ENCODE measurements at places on chromosomes 4 and X. TPM values are rescaled to one million over a fixed set of nuclear protein-coding genes. Genes with fewer than 3 reads are reported as not detected.

- H3K4me1 ChIP-seq, result no peaks in the 10 kb centered on the region
- H3K27me3 ChIP-seq, result no peaks in the 10 kb centered on the region
- no peaks in the 10 kb centered on the region for H3K36me3 ChIP-seq
- no peak overlapping the region for H3K4me3 ChIP-seq
- DNase-seq, result no peak
Measured at GRCh38 chr4:157048248-157048647, 27.7 kb upstream of the GLRB start.

GRCh38 chrX:149837639-149838038, 43.3 kb upstream of the MAGEA8 start:
- no peak overlapping the region for H3K4me3 ChIP-seq
- H3K27me3 ChIP-seq, result no peaks in the 10 kb centered on the region
- peaks cover 6% of the 10 kb centered on the region for H3K4me1 ChIP-seq
- DNase-seq, result no peak
- peaks cover 2% of the 10 kb centered on the region for H3K36me3 ChIP-seq

DNA sequence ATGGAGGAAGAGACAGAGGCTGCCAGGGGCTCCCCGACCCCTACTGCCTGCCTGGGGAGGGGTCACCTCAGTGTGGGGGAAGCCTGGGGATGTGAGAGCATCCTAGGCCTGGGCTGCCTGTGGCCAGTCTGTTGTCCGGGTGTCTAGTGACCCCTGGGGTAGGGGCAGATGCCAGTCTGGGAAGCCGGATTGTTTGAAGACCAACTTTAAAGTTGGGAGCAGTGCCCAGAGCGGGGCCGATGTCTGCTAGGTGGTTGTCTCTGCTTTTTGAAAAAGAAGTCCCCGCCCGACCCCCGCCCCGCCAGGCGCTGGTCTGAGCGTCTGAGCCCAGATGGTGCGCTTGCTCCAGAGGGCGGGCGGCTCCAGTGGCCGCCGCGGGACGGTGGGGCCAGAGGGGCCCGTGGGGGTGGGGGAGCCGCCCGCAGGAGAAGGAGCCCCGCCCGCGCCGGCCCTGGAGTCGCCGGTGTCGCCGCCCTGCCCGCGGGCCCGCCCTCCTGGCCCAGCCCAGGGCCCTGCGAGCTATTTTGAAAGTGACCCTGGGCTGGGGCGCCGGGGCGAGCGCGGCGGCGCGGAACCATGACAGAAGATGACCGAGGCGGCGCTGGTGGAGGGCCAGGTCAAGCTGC, at the start of gene DOK7:
TSS of gene DOK7 (plus strand) at position 517 of the 626 bp plus-strand sequence. CDS start at position 587, 70 bp downstream.
- H3K4me1 ChIP-seq, result no peaks in the 10 kb centered on the region
- peaks cover 16% of the 10 kb centered on the region for H3K27me3 ChIP-seq
- DNase-seq, result no peak
- H3K4me3 ChIP-seq, result no peak within 1 kb of the TSS
- H3K27ac ChIP-seq, result no peak within 1 kb of the TSS
- H3K36me3 ChIP-seq, result no peaks in the 10 kb centered on the region

DNA sequence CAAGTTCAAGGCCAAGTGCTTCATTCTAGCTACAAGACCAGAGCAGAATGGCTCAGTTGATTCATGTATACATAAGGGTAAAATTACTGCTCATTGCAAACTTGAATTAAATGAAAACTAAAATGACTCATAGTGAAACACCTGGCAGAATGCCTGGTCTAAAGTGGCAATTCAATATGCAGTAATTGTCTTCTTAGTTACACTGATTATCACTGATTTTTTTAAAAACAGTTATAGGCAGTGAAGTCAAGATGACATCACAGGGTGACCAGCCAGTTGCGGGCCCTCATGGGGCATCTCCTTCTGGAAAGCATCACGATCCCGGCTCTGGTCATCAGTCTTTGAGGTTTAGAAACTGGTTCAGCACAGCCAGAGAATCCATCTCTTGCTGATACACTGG, 154.2 kb downstream of the RAB28 start:
- H3K27ac ChIP-seq, result no peak overlapping the region
- no peaks in the 10 kb centered on the region for H3K4me1 ChIP-seq
- H3K4me3 ChIP-seq, result no peak overlapping the region
- no peak for DNase-seq
- H3K36me3 ChIP-seq, result no peaks in the 10 kb centered on the region

- no peaks in the 10 kb centered on the region for H3K4me1 ChIP-seq
- H3K27ac ChIP-seq, result no peak overlapping the region
- H3K27me3 ChIP-seq, result no peaks in the 10 kb centered on the region
- no peaks in the 10 kb centered on the region for H3K36me3 ChIP-seq
Measured at GRCh38 chrX:69065451-69065850, 99.8 kb downstream of the PJA1 start.

DNA sequence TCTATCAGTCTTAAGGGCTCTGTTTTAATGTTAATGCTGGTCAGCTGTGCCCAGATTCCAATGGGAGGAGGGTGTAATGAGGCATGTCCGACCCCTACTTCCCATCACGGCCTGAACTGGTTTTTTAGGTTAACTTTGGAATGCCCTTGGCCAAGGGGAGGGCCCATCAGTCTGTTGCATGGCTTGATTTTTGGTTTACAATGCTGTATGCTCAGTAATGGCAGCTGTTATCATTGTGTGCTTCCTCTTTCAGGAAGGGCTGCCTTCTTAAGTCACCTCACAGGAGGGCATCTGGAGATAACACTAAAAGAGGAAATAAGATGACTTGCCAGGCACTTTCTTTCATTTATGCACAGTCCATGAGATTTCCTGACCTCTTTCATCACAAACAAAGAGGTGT, 36.3 kb downstream of the ATXN3L start:
- DNase-seq, result no peak
- H3K4me3 ChIP-seq, result no peak overlapping the region
- no peaks in the 10 kb centered on the region for H3K27me3 ChIP-seq
- no peaks in the 10 kb centered on the region for H3K4me1 ChIP-seq

DNA sequence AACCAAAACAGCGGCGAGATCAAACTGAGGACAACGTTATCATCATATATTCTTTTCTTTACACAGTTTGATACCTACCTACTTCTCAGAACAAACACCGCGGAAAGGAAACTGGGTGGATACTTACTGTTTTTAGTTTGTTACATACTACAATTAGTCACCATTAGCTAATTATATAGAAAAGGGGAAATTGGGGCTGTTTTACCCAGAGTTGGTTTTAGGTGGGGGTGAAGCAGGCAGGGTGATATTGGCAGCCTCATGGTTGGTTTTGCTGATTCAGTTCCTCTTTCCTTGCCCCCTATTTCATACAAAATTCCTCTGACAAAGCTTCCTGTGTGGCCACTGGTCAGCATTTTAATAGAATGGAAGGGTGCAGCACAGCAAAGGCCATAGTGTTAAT, 77.8 kb downstream of the SORBS2 start:
- H3K4me1 ChIP-seq, result no peaks in the 10 kb centered on the region
- no peak overlapping the region for H3K27ac ChIP-seq

DNA sequence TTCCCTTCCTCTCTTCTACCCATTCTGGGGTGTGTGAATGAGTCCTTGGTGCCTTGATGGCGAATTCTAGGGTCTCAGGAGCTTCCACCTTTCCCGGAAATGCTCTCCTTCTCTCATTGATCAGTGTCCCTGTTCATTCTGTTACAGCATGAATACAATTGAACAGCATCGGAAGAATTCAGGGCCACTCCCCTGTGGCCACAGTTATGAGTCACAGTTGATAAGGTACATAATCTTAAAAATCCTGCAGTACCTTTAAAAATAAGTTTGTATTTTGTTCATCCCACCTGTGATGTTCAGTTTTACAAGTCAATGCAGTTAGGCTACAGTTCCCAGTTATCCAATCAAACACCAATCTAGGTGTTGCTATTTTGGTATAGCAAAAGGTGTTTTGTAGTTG, 47.3 kb upstream of the FAM9A start:
- no peak overlapping the region for H3K4me3 ChIP-seq
- no peaks in the 10 kb centered on the region for H3K4me1 ChIP-seq

DNA sequence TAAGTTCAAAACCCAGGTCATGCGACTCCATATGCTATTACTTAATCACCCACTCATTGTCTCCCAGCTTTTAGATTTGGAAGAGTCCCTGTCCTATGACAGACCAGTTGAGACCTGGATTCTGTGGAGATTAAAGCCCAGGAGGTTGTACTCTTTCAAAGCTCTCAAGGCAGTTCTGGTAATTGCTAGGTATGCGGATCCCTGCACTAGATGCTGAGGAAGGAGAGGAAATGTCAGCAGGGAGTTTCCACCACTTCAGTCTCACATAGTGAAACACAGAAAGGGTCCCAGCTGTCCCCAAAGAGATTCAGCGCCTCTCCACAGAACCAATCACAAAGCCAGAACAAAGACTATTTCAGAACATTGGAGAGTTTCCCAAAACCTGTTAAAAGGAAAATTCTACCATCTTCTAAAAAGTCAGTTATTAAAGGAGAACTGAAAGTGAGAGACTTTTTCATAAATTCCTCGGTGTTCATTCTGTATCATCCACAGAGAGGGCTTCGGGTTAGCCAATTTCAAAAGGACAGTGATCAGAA, 53.4 kb downstream of the IRF2 start:
- H3K36me3 ChIP-seq, result peaks cover 61% of the 10 kb centered on the region
- peak overlapping the region; percentile 45 for H3K4me3 ChIP-seq
- H3K27ac ChIP-seq, result peak overlapping the region; percentile 43
- H3K4me1 ChIP-seq, result peaks cover 50% of the 10 kb centered on the region
- DNase-seq, result no peak
- H3K27me3 ChIP-seq, result no peaks in the 10 kb centered on the region

GRCh38 chr4:149048451-149049143, 606.4 kb upstream of the NR3C2 start:
- no peak for DNase-seq
- no peaks in the 10 kb centered on the region for H3K36me3 ChIP-seq
- H3K4me3 ChIP-seq, result no peak overlapping the region
- H3K4me1 ChIP-seq, result no peaks in the 10 kb centered on the region

- H3K36me3 ChIP-seq, result peaks cover 20% of the 10 kb centered on the region
- DNase-seq, result no peak
- H3K4me1 ChIP-seq, result peaks cover 62% of the 10 kb centered on the region
- H3K4me3 ChIP-seq, result peak overlapping the region; percentile 94
- peak overlapping the region; percentile 89 for H3K27ac ChIP-seq
Measured at GRCh38 chr4:165208221-165208652, 876 bp downstream of the KLHL2 start.

DNA sequence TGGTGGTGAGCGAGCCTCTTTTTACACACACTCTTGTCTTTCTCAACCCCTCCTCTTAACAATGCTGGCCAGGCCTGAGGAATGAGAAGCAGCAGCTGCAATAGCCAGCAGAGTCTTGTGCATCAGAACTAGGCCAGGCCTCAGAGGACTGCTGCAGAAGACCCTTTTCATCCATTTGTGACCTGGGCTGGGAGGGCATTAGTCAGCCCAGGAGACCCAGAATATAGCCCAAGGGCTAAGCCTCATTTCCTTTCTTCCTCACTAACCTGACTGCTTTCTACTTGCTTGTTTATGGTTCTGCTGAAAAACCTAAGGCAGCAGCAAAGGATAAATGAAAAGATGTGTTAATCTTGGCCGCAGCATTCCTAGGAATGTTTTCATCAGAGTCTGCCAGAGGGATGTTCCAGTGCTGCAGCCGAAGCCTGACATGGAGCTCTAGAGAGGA, 254.7 kb upstream of the AR start:
- no peaks in the 10 kb centered on the region for H3K36me3 ChIP-seq
- no peaks in the 10 kb centered on the region for H3K4me1 ChIP-seq
- no peaks in the 10 kb centered on the region for H3K27me3 ChIP-seq

GRCh38 chr4:8846826-8847225, 24.8 kb downstream of the HMX1 start:
- no peak overlapping the region for H3K4me3 ChIP-seq
- H3K27ac ChIP-seq, result no peak overlapping the region
- no peak for DNase-seq
- H3K4me1 ChIP-seq, result no peaks in the 10 kb centered on the region

GRCh38 chr4:151934766-151935165, 174.0 kb upstream of the GATB start:
- H3K4me3 ChIP-seq, result no peak overlapping the region
- H3K4me1 ChIP-seq, result peaks cover 3% of the 10 kb centered on the region
- H3K36me3 ChIP-seq, result peaks cover 2% of the 10 kb centered on the region

- peaks cover 17% of the 10 kb centered on the region for H3K4me1 ChIP-seq
- H3K36me3 ChIP-seq, result peaks cover 2% of the 10 kb centered on the region
Measured at GRCh38 chrX:124393238-124393637, 46.9 kb downstream of the SH2D1A start.

DNA sequence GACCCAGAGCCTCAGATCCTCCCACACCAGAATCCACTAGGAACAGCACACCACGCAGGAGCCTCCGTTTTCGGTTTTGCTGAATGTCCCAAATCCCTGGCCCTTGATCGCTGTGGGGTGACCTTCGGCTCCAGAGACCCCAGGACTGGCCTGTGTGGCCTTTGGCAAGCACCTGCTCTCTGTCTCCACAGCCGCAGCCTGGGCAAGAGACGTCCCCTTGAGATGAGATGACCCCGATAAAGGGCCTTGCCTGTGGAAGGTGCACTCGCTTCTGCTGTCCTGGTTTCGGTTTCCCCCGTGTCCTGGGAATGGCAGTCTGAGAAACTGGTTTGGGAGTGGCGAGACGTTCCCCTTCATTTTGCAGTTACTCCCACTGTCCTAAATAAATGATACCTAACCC, 9.6 kb downstream of the PSAPL1 start:
- H3K4me1 ChIP-seq, result no peaks in the 10 kb centered on the region
- H3K27me3 ChIP-seq, result no peaks in the 10 kb centered on the region
- DNase-seq, result peak; percentile 14
- no peaks in the 10 kb centered on the region for H3K36me3 ChIP-seq

- H3K4me3 ChIP-seq, result no peak overlapping the region
- DNase-seq, result no peak
- no peak overlapping the region for H3K27ac ChIP-seq
Measured at GRCh38 chrX:24002792-24003191, 24.2 kb downstream of the KLHL15 start.

DNA sequence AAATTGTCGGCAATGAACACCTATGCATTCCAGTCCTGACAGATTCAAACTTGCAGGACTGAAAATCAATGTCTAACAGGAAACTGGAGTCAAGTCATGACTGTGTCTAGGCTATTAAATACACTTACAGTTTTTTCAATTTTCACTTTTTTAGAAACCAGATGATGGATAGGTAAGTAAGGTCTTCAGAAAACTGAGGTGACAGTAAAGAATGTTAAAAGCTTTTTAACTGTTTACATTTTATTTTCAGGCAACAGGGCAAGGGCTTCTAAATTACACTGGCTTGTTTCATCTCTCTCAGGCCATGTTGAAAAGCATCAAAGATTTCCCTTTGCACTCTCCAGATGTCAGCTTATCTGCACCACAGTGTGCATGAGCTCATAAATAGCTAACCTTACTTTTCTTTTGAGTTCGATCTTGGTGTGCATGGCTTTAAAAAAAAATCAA, 65.2 kb downstream of the SEC24D start:
- H3K27ac ChIP-seq, result no peak overlapping the region
- H3K4me1 ChIP-seq, result no peaks in the 10 kb centered on the region
- no peaks in the 10 kb centered on the region for H3K27me3 ChIP-seq
- no peak overlapping the region for H3K4me3 ChIP-seq
- no peak for DNase-seq

The TBC1D14 gene
- total RNA-seq, result 52.3 TPM

The ZXDA gene
- 7.5 TPM for total RNA-seq

The CENPE gene
- total RNA-seq, result 51.4 TPM

The STATH gene
- total RNA-seq, result not detected

The DNASE1L1 gene
- 20.5 TPM for total RNA-seq

The GTPBP6 gene
- total RNA-seq, result 63.1 TPM

The SPATA4 gene
- not detected for total RNA-seq

The TEX13C gene
- not detected for total RNA-seq

The GC gene
- total RNA-seq, result not detected

The ZAR1 gene
- not detected for total RNA-seq

Data from activated naive CD8-positive, alpha-beta T cell treated with anti-CD3 and anti-CD28 coated beads, Interleukin-2, amount 10 ng/mL, durations not matched to agents 7 days and 5 days (primary cell).